ENCODE measurements at places on chromosomes 6 and 20.

DNA sequence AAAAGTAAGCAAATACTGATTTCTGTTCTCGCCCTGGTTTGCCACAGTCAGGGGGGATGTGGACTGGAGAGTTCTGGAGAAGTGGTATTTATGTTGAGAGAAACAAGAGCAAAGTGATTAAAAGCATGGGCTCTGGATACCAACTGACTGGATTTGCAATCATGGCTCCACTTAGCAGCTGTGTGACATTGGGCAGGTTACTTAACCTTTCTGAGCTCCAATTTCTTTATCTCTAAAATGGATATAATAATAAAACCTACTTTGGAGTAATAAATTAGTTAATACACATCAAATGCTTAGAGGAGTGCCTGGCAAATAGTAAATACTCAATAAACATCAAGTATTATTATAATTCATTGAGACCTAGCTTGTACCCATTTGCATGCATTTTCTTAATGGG, 111.7 kb downstream of the CLIC5 start:
- DNase-seq, result no peak

- no peak for DNase-seq
Observed at GRCh38 chr6:112183271-112183671, 71.1 kb downstream of the LAMA4 start.

DNA sequence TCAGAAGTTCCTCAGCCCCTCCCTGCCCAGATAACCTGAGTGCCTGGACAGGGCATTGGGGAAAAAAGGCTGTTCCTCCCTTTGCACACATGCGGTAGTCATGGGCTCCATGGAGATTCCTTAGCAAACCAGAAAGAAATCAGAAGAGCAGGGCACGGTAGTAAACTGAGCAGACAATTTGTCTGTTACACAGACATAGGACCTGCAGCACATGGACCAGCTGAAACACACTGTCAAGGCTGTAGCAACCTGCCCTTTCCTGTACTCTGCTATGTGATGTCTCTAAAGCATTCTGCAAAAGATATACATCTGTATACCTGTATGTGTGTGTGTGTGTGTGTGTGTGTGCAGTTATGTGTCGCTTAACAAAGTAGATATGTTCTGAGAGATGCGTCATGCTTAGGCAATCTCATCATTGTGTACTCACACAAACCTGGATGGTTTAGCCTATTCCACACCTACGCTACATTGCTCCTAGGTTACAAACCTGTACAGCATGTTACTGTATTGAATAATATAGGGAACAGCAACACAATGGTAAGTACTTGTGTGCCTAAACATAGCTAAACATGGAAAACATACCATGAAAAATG, 44.4 kb upstream of the BMP5 start:
- no peak for DNase-seq

GRCh38 chr6:157599191-157599590, 218.2 kb downstream of the ZDHHC14 start:
- no peak for DNase-seq

DNA sequence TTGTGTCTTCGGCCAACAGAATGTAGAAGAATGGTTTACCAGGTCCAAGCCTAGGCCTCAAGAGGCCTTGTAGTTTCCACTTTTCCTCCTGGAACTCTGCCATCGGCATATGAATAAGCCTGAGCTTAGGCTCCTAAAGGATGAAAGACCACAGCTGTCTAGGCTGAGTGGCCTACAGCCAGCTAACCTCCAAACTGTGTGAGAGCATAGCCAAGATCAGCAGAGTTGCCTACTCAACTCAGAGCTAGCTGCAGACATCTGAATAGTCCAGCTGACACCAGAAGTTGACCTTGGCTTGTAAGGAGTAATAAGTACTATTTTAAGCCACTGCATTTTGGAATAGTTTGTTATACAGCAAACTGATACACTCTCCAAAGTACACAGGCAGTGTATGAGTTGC, 52.6 kb upstream of the SMIM29 start:
- DNase-seq, result no peak

DNA sequence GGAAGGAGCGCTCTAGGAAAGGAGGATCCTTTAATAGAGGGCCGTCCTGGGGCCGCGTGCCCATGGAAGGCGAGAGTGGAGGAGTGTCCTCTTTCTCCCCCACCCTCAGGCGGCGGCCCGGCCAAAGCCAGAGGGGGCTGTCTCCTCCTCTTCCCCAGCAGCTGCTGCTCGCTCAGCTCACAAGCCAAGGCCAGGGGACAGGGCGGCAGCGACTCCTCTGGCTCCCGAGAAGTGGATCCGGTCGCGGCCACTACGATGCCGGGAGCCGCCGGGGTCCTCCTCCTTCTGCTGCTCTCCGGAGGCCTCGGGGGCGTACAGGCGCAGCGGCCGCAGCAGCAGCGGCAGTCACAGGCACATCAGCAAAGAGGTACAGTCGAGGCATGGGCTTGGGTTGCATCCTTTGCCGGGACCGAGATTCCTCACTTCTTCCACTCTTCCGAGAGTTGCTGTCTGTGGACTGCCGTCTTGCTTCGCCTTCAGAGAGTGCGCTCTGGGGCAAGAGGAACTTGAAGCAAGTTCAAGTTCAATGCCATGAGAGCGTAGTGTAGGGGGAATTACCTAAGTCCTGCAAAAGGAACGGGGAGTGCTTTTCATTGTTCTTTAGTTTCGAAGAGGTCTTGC, at the start of gene LAMA2:
TSS of gene LAMA2 (plus strand) at position 148 of the 621 bp plus-strand sequence. CDS start at position 256, 108 bp downstream.
- no peak for DNase-seq

GRCh38 chr20:16438100-16438499, 135.1 kb downstream of the KIF16B start:
- no peak for DNase-seq

GRCh38 chr6:22141241-22141745, 155.5 kb downstream of the PRL start:
- no peak for DNase-seq

GRCh38 chr6:144292372-144292771, 7.2 kb downstream of the UTRN start:
- DNase-seq, result no peak

GRCh38 chr6:6545616-6546317, 42.8 kb upstream of the LY86 start:
- DNase-seq, result peak; percentile 15

- DNase-seq, result no peak
Observed at GRCh38 chr6:74284284-74284683, 588.3 kb downstream of the CD109 start.

DNA sequence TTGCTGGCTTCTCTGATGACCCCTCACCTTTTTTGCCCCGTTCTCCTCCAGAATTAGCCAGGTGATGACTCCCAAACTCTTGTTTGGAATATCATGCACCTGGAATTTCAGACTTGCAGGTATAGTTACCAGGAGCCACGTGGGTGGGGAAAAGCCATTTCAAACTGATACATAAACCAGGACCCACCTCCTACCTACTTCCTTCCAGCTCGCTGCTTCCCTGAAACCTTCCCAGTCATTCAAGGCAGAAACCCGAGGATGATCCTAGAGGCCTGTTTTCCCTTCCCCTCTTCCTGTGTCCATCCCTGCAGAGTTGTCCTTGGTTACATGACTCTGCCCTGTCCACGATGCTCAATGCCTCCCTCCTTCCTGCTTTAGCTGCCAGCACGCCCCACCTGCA, 101.9 kb downstream of the MTHFD1L start:
- no peak for DNase-seq

DNA sequence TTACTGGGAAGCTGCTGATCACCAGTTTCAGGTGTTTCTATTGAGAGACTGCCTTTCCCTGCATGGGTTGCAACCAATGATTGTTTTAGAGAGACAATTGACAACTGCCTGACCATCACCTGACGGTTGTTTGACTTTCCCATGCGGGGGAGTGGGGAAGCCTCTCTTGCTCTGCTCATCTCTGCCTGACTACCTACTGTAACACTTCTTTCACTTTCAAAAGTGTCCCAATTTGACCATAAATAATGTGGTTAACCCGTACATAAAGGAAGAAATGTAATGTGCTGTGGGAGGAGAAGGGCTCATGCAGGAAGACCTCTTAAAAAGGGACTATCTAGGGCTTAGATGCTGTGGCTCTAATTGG, 122.1 kb upstream of the PHACTR1 start:
- DNase-seq, result no peak

- DNase-seq, result no peak
Observed at GRCh38 chr6:13272131-13273046, 55.9 kb downstream of the TBC1D7 start.

GRCh38 chr6:35275744-35276260, 16.3 kb downstream of the ZNF76 start:
- DNase-seq, result no peak

- no peak for DNase-seq
Observed at GRCh38 chr6:53041356-53041755, 23.8 kb upstream of the FBXO9 start.

DNA sequence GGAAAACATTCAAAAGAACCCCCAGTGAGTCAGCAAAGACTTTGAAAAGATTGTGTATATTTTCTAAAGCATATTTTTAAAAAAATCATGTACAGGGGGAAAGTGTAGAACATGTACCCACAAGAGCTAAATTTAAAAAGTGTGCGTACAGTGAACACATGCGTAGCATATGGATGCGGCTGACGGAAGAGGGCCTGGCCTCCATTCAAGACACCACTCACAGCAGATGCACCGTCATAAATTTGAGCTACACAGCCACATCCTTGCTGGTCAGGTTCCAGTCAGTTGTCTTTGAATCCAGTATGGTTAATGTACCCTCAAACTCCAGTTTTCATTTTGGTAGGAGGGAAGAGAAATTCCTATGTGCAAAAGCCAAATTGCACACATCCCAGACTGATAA, 54.3 kb upstream of the SPACA1 start:
- no peak for DNase-seq

DNA sequence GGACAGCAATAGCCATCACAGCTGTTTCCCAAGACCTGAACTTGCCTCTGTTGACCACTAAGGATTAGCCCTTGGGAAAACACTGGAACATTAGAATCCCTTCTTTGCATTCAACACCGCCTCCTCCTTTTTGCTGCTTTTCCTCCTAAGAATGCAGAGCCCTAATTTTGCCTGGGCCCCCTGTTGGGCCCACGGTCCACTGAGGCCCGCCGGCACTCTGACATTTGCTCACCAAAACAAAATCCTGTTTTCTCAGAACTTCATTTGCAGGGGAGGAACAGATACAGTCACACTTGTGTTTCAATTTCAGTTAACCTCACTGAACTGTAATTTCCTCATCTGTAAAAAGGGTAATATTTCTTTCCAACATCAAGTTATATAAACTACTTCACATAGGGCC, 116.0 kb upstream of the JARID2 start:
- no peak for DNase-seq

DNA sequence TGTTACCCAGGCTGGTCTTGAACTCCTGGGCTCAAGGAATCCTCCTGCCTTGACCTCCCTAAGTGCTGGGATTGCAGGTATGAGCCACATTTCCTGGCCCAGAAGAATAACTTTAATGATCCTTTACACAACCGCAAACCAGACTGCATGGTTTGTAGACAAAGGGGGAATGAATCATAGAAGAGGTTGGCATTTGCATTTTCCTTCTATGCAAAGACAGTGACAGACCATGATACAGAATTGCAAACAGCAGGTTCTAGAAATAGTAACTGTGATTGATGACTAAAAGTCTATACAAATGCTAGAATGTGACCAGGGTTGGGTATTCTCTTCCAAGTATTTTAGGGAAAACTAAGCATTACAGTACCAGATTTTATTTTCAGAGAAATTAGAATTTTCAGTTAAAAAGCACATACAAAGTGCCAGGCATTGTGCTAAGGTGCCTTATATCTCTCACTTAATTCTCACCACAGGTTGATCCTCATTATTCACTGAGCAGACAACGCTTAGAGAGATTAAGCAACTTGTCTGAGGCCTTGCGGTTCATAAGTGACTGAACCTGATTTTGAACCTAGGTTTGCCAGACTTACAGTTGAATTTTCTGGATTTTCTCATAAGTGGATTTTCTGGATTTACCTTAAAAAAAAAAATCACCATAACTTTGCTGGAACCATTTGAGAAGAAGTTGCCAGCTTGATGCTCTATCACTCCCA, 146.6 kb downstream of the ZFAND3 start:
- DNase-seq, result no peak

- no peak for DNase-seq
Observed at GRCh38 chr20:10131732-10132345, 86.8 kb upstream of the SNAP25 start.

DNA sequence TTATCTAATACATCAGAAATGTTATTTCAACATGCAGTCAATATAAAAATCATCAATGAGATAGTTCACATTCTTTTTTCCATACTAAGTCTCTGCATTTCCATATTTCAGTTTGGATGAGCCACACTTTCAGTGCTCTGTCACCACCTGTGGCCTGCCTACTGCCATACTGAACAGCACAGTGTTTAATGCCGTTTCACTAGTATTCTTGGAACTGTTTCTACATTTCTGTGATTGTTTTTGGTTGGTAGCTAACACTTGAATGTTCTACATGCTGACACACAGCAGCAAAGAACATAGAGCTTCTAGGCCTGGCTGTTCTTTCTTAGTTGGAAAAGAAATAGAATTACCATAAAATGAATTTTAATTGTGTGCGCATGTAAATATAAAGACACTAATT, 61.4 kb upstream of the KIF25 start:
- no peak for DNase-seq

DNA sequence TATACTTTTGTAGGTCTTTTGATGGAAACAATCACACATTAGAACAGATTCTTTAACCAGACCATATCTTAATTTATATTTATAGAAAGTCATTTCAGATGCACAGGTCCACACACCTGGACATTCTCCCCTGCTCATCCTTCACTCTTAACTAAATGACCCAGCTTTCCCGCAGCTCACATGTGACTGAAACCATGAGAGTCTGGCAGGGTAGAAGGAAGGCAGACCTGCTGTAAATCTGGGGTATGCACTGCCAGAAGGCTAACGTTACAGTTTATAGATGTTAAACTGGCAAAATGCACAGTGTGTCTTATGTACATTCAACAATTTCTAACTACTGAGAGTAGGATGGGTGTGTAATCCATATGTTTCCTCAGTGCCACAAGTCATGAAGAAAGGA, 359.5 kb upstream of the SPTLC3 start:
- no peak for DNase-seq

DNA sequence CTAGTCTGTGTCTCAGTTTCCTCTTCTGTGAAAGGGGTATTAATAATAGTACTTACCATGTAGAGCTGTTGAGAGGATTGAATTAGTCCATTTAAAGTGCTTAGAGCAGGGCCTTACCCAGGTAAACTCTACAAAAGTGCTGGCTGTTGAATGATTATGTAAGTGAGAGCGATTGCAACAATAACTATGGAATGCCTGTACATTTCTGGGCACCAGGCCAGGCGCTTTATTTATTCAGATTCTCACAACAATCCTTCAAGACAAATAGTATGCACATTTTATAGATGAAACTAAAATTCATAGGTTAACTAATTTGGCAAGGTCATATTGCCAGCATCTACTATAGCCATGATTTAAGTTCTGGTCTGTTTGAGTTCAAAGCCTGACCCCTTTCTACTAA, 78.3 kb upstream of the MMS22L start:
- no peak for DNase-seq

- DNase-seq, result no peak
Observed at GRCh38 chr6:37072526-37072925, 67.1 kb downstream of the FGD2 start.

- no peak for DNase-seq
Observed at GRCh38 chr20:43766385-43766784, 39.6 kb upstream of the GTSF1L start.

GRCh38 chr20:40019510-40019909, 669.5 kb downstream of the MAFB start:
- DNase-seq, result no peak
